DND-41 (cell line): ENCODE measurements at places on chromosomes 7 and 10.

- DNase-seq = peak; percentile 52
Measured at GRCh38 chr10:23314835-23315239, 29.8 kb downstream of the C10orf67 start.

DNA sequence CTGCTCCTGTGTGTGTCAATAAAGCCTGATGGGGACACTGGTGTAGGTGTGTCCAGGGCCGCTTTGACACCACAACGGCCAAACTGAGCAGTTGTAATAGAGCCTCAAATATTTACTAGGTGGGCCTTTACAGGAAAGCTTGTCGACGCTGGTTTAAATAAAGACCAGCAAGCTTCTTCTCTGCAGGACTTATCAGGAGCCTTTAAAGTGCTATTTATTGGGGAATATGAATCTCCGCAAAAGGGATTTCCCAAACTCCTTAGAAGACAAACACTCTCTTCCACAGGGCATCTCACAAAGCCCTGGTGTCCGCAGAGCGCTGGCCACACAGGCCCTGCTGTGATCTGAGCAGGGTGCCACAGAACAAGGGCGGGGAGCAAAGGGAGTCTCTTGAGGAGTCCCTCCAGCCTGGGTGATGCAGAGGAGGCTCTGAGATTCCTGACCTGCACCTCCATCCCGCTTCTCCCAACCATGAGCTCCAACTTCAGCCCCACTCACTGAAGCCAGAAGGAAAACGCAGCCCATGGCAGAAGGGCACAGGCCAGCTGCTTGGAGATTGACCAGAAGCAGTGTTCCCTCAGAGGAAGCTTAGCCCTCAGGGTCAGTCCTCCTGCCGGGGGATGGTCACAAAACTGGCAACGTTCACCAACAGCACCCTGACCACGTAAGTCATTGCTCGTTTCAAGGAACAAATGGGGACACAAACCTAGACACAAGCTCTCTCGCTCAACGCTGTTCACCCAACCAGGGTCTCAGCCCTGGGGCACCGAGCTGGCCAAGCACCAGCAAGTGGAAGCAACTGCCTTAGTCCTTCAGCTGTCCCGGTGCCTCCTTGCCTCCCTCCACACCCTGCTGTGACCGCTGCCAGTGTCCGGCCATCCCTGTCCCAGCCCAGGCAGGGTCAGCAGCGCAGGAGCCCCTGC is 129.5 kb downstream of the OAT start:
- no peak for DNase-seq

DNA sequence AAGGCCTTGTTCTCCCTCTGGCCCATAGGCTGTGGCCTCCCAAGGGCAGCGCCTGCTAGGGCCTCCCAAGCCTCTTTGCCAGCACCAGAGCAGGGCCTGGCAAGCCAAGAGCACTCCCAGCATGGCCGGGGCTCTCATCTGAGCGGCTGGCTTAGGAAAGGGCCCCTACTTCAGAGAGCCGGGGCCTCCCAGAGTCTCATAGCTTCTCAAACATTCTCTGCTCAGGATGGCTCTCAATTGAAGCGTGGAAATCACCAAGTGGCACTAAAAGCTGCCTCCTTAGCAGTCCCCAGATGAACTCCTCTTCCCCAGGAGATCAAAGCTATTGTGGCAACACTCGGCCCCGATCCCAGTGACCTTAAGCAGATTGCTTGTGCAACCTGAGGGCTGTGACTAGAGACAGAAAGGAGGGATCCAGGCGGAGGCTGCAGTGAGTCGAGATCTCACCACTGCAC is 69.4 kb downstream of the FAM53B start:
- no peak for DNase-seq

DNA sequence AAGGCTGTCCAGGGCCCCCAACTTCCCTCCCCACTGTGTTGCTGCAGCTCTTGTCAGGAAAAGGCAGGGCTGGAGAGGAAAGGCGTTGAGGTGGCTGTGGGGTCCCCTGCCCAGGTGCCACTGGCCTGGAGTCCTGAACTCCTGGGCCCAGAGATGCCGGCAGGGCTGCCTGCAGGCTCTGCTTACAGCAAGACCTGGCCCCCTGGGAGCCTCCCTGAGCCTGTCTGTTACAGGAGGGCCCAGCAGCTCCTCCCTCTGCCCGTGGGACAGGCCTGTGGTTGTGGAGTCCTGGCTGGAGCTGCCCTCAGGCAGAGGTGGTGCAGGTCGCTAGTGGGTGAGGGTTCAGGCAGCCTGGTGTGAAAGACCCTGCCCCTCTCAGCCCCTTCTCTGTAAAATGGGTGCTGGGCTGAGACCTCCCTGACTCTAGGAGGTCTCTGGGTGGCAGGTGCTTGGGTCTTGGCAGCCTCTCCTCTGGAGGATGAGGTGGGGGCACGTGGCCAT is 9.9 kb downstream of the ANTXRL start:
- no peak for DNase-seq

- DNase-seq = no peak
Measured at GRCh38 chr7:26534649-26535482, 243.2 kb downstream of the SNX10 start.

- DNase-seq = no peak
Measured at GRCh38 chr7:150412518-150413488, 33.7 kb downstream of the ZNF775 start.

DNA sequence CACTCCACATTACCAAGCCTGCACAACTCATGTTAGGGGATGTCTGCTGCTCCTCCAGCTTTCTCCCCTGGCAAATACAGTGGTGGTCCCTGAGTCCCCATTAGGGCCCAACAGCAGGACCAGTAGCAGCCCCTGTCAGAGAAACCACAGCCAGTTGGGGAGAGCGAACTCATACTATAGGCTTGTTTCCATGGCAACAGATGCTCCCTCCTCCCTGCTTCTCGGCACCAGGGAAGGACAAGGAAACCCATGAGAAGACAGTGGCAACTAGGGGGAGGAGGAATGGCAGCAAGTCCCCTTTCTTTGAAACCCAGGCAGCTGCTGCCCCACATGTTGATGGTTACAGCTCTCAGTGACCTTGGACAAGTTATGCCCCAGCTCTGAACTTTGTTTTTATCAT is 326.4 kb downstream of the KCNMA1 start:
- peak; percentile 4 for DNase-seq

DNA sequence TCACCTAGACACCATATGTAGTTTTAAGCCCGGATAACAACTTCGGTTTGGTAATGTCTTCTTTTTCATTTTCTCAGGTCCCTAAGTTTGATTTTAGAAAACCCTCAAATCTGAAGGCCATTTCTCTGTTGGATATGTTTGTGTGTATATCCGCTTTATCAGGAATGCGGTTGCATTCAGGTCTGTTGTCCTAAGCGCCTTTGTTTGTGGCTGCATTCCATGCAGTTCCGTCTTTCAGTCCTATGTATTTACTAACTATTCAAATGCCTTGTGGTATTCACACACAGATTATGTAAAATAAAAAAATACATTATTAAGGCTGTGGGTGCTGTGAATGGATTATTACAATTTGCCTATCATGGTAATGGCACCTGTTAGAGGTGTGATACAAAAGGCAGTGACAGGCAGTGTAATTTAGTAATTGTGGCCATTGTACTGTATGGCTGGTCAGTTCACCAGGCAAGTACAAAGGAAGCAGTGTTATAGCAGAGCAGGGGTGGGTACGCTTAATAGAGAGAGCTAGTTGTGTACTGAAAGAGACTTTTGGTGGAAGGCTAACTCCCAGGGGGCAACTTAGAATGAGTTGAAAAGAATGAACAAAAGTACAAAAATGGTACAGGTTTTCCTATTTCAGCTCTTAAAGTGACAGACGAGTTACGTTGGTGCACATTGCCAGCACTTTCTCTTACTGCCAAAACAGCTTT is 136.4 kb downstream of the VTI1A start:
- DNase-seq = no peak

DNA sequence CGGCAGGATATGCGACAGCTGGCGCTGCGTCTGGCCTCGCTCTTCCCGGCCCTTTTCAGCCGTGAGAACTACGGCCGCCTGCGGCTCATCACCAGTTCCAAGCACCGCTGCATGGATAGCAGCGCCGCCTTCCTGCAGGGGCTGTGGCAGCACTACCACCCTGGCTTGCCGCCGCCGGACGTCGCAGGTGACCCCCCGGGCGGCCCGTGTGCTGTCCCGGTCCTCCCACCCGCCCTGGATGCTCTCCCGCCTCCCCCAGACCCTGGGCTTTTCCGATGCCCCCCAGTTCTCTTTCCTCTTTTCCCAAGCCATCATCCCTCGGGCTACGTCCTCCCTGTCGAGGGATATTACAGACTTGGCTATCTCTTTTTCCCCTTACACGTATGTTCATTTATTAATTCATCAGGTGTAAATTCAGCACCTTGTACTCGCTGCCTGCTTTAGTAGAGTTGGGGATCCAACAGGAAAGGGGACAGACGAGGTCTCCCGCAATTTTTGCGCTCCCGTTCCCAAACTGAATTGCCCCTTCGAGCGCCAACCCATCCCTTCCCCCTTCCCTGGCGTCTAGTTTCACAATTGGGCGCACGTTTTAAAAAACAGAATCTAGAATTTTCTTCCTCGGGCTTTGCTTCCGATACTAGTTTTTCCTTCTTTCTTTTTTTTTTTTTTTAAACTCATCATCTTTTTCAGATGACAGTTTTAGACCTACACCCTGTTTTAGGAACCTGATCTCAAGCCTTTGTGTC is 846 bp downstream of the MINPP1 start:
- DNase-seq = peak; percentile 35

DNA sequence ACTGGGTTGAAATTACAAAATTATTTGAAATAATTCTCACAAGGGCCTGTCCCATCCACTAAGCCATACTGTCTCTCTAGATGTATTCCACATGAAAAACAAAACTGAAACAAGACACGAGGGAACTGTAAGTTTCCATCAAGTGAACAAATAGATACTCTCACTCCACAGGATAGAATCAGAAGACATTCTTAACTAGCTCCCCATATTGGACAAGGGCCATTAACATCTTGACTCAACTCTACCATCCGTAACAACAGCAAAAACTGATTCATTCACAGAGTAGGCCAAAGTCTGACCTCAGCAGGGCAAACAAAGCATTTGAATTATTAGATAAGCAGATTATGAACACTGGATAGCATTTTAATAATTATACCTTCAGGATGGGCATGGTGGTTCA is 29.1 kb downstream of the UBE2H start:
- DNase-seq = no peak

DNA sequence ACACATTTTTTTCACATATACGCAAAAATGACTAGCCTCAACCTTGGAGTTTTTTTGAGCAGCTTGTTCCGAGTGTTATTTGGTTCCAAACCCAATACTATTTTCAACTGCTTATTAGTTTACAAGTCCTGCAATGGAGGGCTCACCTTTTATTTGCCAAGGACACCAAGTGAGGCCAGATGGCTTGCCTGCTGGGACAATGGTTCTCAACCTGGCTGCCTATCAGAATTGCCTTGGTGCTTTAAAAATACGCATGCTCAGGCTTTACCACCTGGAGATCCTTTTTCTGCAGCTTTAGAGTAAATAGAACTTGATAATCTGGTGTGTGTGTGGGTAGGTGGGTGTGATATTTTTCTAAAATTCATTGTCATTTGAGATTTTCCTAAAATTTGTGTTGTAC is 276.8 kb downstream of the MTERF1 start:
- DNase-seq = no peak

- no peak for DNase-seq
Measured at GRCh38 chr7:27130540-27131389, at the start of gene HOXA4. Gene HOXA4, minus strand, starts transcription at chr7:27130757. Its CDS starts 24 bp downstream, at chr7:27130733.

- DNase-seq = no peak
Measured at GRCh38 chr10:67803588-67804394, 34.2 kb downstream of the DNAJC12 start.

- DNase-seq = no peak
Measured at GRCh38 chr7:40507166-40507565, 372.4 kb downstream of the SUGCT start.

GRCh38 chr7:39613577-39613976 is 9.8 kb upstream of the RALA start:
- no peak for DNase-seq

DNA sequence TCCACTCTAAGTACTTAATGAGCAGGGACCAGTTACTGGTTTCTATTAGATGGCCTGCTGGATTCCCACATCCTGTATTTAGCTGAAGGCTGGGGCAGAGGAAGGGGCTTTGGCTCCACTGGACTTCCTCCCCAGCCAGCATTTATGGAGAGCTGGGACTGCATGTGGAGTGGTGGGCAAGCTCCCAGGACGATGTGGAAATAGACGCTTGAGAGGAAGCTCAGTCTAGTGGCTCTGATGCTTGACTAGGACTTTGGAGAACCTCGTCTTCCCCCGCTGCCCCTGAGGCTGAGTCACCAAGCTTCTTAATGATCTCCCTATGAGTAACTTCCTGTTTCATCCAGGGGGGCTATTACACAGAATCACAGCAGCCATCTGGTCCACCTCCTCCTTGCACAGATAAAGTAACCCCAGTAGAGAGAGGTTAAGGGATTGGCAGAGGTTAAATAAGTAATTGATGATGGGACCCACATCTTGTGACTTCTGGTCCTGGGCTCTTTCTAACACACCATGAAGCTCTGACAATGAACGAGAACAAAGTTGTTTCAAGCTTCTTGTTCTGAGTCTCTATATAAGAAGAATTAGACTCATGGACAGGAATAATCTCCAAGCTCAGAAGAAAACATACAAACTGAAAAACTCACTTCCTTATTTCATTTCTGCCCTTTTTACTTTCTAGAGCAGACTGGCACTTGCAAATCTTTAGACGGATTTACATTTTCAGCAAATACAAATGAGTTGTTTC is 126.2 kb downstream of the PRPF18 start:
- peak; percentile 62 for DNase-seq

DNA sequence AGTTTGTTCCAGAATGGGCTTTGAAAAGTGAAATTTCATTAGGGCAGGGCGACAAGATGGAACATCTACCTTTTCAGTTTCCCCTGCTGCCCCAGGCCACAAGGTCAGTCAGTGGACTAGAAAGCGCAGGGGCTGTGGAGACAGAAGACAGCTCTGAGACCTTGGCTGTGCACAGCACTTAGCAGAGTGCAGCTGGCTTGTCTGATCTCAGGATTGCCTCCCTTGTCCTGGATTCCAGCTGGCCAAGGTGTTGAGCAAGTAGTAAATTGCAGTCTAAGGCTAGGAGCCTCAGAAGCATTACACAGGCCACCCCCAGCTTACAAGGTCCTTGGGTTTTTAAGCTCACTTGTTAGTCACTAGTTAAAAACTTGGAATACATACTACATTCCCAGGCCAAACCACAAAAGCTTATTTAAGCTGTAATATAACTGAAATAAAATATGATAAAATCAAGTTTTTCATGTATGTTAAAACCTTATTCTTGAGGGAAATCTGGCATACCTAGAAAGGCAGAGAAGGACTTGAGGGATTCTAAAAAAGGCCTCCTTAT is 67.3 kb upstream of the NPY start:
- DNase-seq = no peak

DNA sequence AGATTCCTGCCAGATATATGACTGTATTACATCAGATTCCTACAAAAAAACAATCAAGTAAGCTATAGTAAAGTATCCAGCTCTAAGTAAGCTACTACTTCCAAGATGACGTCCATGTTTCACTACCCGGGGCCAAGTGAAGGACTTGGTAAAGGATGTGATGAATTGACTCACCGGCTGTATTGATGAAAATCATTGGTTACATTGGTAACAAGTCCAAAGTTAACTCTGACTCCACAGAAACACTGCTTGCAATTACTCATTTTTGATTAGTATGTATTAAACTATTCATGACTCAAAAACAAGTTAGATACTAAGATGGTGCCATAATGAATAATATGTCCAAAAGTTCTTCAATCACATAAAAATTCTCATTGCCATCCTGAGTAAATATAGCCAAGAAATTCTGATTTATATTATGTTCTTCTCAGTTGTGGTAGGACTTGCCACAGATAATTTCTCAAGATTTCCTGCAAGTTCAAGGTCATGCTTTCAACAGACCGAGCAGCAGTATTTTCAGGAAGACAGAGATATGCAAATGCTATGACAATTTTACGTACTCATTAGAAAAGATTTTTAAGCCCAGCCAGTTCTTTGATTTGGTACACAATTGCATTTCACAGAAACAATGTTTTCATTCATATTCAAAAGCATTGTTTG is 12.6 kb upstream of the DNAJC1 start:
- DNase-seq = no peak
